Heart left ventricle (tissue), 16 donors: ENCODE measurements at places on chromosomes 3 and 15.

GRCh38 chr3:51075221-51075775 is 309.8 kb upstream of the MANF start:
- no peak for DNase-seq

DNA sequence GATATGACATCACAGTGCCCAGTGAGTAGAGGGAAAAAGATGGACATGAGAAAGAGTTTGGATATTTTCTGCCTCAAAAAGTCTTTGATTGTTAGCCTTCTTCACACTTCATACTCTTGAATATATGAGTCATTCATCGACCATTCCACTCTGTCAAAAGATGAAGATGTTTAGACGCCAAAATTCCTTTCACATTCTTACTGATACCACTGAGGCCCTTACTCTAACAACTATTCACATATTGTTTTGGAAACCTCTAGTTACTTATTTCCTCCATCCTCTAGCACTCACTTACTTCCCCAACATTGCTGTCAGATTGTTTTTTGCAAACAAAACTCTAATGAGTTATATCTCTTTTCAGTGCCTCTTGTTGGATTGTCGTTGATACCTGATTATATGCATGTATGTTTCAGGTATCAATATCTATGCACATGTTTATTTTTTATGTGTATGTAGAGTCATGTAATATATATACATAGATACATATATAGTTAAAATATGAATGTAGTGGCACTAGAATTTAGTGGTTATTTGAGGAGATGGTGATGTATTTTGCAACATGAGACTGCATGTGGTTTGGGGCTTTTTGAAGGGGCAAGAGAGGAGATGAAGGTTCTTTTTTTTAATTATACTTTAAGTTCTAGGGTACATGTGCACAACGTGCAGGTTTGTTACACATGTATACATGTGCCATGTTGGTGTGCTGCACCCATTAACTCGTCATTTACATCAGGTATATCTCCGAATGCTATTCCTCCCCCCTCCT is 40.0 kb upstream of the OR5H6 start:
- DNase-seq = no peak

GRCh38 chr3:74532446-74532845 is 82.0 kb downstream of the CNTN3 start:
- no peak for DNase-seq

DNA sequence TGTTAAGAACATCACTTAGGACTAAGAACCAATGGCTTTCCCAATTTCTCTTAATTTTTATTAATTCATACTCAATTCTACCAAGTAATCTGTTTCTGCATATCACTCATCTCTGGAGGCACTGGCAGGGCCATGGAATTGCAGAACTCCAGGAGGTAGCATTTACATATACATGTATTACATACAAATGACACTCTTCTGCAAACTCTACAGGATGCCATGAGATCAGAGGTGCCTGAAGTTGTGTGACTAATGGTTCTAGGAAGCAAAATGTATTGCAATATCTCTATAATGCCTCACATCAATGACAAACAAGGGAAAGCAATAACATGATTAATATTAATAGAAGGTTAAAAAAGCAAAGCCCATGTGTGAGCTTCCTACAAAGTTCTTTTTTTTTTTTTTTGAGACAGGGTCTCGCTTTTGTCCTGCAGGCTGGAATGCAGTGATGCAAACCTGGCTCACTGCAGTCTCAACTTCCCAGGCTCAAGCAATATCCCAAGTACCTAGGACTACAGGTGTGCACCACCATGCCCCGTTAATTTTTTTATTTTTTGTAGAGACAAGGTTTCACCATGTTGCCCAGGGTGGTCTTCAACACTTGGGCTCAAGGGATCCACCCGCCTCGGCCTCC is 33.0 kb downstream of the DENND6A start:
- no peak for DNase-seq

DNA sequence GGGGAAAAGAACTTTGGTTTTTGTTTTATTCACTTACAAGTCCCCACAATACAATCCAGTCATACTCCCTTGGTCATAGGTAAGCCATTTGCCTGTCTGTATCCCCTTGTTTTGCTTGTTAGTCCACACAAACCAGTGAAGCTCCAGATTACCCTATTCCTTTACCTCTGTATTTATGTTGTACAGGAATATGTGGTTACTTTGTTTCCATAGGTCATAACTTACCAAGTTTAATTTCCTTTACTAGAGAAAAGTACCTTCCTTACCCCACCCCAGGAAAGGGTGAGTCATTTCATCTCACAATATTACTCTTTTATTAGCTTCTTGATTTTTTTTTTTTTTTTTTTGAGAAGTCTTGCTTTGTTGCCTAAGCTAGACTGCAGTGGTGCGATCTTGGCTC is 113.4 kb upstream of the LRRFIP2 start:
- no peak for DNase-seq

GRCh38 chr3:55164876-55165275 is 237.0 kb upstream of the LRTM1 start:
- DNase-seq = no peak

DNA sequence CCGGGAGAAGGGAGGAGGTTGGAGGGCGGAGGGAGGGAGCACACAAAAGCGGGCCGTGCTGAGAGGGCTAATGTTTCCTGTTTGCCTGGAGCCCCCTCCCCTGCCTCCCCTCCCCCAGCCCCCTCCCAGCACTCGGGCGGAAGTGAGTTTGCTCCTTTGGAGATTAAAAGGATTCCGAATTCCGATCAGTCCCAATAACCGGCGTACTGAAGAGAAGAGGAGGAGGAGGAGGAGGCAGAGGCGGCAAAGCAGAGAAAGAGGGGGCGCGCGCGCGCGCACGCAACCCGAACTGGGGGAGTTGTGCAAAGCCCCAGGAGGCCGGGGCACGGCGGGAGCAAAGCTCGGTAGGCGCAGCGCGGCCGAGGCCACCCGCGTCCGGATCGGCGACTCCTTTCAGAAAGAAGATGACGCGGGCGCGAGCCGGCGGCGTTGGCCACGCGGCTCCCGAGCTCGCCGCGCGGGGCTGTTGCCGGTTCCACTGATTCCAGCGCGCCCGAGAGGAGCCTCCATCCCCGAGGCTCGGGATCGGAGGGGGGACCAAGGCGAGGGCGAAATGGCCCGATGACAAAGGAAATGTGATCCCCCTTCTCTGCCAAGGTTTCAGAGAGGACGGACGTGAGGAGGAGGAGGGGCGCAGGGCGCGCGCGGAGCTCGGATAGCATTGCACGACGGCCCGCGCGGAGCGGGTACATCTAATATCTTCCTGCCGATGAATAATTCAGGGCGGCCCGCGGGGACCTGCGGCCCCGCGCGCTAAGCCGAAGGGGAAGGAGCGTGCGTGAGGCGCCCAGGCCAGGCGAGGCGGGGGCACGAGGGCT is 1.1 kb upstream of the TRIM71 start:
- DNase-seq = no peak

- no peak for DNase-seq
These were observed 594.1 kb downstream of the FGF12 start for GRCh38 chr3:192133271-192133670.

- DNase-seq = no peak
These were observed 220.1 kb upstream of the PRICKLE2 start for GRCh38 chr3:64445109-64445943.

DNA sequence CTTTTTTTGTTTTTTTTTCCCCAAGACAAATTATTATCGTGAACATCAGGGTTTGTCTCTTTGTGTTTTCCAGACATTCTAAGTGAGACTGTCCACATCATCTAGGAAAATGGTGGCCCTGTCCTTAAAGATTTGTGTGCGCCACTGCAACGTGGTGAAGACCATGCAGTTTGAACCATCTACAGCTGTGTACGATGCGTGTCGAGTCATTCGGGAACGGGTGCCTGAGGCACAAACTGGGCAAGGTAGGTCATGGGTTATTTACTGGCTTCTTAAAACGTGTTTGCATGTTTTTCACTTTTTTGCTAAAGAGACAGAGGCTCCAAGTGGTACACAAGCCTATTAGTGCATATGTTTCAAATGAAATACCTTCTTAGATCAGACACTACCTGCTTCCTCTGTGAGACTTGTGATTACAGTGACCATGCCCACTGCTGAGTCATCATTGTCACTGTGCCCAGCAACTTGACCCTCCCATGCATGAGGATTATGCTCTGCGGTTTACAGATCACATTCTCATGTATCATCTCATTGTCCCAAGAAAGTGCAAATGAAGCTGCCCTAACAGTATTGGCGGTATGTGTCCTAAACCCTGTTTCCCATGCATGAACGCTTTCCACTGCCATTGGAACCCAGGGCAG is 395.2 kb upstream of the TPM1 start:
- DNase-seq = no peak

- no peak for DNase-seq
These were observed 178.8 kb downstream of the OPA1 start for GRCh38 chr3:193771653-193772421.

DNA sequence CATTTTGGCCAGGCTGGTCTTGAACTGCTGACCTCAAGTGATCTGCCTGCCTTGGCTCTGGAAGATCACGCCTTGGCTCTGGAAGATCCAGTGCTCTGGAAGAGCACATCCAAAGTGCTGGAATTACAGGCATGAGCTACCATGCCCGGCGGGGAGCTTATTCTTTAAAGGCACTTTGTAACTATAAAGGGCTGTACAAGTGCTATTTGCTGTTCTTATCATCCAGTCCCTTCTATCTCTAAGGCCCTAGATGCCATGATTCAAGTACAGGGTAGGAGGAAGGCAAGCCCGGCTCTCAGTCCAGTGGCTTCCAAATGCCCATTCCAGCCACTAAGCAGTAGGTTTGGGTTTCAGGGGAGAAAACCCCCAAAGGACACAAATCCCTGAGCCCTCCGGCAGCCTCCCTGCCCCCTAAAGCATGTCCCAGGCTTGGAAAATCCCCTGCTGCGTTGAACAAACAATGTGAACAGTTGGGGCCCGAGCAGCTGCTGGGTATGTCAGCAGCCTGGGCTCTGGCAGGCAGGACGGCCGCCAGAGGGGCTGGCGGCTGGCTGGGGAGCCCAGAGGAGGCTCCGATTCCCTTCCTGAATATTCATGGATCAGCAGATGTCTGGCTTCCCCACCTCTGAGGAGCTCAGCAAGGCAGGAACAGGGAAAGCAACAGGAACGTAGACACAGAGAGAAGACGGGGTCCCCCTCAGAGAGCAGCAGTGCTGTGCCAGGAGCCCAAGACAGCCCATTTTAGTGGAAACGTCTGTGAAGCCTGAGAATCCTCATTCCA is 7.7 kb downstream of the IGDCC4 start:
- DNase-seq = no peak

- no peak for DNase-seq
These were observed 30.6 kb upstream of the SLC6A1 start for GRCh38 chr3:10961921-10962320.

- no peak for DNase-seq
These were observed 81.8 kb upstream of the GRM7 start for GRCh38 chr3:6779140-6779539.

GRCh38 chr15:50137330-50137761 is 18.3 kb upstream of the ATP8B4 start:
- no peak for DNase-seq

DNA sequence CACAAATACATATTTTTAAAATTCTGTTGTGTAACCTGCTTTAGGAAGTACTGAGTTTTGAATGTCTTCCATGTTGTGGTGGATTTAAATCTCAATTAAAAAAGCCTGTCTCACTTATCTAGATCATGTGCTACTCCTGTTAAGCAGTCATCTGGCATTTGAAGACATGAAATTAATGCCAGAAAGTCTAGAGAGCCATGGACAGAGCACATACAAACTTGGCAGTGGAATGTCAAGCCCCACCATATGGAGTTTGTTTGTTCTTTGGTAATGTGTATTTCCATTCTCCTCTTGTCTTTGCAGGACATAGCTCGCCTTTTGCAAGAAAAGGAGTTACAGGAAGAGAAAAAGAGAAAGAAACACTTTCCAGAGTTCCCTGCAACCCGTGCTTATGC is 39.3 kb upstream of the UTS2B start:
- DNase-seq = no peak

DNA sequence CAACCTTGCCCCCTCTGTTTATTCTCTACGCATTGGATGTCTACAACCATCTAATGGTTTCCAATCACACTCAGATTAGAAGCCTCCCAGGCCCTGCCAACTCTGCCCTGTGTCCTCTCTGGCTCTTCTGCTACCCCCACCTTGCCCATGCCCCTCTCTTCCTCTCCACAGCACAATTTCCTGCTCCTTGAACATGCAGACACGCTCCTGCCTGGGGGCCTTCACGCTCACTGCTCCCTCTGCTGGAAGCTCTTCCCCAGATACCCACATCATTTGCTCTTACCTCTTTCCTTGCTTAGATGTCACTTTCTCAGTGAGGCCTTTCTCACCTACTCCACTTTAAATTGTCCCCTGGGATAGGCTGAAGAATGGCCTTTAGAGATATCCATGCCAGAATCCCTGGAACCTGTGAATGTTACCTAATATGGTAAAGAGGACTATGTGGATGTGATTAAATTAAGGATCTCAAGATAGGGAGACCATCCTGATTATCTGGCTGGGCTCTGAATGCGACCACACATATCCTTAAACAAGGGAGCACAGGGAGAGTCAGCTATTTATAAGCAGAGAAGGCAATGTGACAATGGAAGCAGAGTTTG is 9.9 kb downstream of the KY start:
- no peak for DNase-seq

DNA sequence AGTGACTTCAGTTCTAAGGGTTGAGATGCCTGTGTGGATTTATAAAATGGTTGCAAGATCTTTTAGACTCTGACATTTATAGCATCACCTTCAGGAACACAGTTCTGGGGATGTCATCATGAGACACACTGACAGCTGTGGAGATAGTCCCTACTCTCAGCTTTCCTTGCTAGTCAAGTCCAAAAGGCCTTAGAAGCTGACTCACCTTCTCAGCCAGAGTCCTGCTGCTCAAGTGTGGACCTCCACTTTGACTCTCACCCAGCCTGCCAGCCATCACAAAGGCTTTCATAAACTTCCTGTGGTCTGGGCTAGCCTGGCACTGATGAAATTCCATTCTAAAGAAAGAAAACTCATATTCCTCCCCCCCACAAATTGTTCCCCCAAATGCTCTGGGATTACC is 44.8 kb downstream of the TMEM39A start:
- DNase-seq = no peak

GRCh38 chr3:132071043-132071442 is 36.2 kb upstream of the CPNE4 start:
- no peak for DNase-seq

- DNase-seq = no peak
These were observed 21.9 kb downstream of the IL12A start for GRCh38 chr3:160010578-160010977.

DNA sequence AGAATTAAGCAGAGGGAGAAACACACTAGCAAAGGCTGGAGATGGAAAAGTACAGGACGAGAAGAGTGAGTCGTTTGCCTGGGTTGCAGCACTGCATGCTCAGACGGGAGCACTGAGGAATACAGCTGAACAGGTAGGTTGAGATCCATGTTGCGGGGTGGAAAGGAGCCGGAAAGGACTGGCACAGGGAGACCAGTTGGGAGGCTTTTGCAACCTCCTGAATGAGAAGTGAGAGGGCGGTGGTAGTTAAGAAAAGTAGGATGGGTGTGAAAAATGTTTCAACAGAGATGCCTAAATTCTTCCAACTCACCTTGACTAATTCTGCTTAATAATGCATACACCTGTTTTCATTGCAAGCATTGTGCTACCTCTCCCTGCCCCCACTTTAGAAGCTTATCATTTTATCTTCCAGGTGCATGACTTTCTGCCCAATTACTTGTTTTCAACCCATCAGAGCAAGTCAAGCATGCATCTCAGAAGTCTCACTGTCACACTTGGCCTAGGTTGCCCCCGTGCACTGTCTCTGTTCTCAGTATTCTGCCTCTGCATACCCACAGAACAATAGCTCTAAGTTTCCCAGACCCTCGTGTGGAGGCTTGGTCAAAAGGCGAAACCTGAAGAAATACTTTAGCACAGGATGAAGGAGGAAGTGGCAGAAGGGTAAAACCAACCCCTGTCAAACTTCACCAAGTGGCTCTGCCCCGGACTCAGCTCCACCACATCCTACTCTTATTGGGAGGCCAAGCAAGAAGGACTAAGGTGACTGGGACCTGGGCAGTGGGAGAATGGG is 199.3 kb upstream of the BCL6 start:
- DNase-seq = no peak
